Omental fat pad (tissue), 4 donors: ENCODE measurements at places on chromosomes 6 and 20. TPM values are rescaled to one million over a fixed set of nuclear protein-coding genes. Genes with fewer than 3 reads are reported as not detected.

Gene BTN1A1
- total RNA-seq, result not detected

Gene AURKA
- 3.9 TPM for total RNA-seq

Gene SLC17A9
- total RNA-seq, result 3.3 TPM

DNA sequence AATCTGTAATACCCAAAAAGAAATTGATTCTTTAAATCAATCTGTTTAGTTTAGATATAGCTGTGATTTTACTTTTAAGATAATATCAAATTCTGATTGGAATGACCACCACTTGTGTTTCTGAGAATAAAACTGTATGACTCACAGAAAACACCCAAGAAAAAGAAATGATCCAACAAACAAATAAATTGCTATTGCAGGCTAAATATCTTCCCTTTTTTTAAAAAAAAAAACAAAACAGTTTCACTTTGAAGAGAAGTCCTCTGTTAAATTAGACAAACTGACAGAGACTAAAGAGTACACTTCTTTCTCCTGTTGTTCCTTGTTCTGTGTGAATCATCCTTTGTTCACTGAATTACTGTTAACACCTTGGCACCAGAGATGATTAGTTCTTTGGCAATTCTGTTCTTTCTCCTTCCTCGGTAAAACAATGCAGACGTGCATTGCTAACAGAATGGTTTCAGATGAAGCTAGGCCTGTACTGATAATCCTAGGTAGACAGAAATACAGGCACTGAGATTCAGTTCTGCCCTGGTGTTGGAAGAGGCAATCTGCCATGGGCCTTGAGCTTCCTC lies 895.2 kb upstream of the CITED2 start:
- DNase-seq, result no peak

DNA sequence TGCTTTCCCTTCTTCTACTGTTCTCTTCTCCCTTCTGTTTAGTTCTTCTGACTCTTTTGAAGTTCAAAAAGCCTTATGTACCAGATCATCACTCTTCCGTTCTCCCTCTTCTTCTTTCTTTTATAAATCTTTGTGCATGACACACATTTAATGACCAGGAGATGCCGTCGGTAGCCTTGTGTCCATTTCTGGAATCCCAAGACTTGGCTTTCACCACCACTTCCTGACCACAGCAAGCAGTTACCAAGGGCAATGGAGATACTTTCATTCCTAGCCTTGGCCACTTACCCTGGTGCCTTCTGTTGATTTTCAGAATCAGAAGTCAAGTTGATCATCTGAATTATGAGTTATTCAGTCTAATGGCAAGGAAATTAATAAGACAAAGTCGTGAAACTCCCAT lies 268.5 kb upstream of the QKI start:
- DNase-seq, result no peak

DNA sequence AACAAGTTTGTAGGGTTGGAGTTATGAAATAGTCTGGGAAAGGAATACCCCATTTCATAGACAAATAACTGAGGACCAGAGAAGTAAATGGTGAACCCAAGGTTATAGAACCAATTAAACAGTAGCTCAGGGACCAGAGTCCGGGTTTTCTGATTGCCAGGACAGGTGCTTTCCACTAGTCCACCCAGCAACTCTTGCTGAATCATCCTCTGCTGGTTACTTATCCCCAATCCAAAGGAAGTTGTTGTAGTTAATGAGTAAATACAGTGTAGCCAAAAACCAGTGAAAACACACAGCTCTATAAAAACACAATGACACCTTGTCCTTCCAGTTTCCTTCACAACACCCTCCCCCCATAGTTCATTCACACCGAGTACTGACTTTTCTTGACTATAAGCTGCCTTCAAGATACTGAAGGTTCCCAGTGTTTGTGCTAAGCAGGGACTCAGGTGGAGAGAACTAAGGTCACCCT lies 766 bp upstream of the TINAG start:
- DNase-seq, result no peak

- no peak for DNase-seq
These were observed 100.2 kb upstream of the HMGN3 start for GRCh38 chr6:79334674-79335073.

DNA sequence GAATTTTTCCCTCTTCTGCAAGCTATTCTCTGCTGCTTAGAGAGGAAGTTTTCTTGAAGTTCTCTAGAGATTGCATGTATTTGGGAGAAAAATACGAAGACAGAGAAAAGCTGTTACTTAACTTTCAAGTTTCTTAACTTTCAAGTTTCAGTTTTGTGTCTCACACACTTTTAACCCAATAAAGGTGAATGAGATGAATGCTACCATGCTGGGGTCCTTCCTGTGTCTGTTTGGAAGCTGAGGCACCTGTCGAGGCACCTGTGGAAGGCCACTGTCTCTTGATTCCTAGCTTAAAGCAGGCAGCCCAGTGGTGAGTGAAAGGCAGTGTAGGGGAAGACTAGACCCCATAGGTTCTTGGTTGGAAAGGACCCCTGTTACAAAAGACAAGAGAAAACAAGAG lies 372.8 kb upstream of the JARID2 start:
- DNase-seq, result no peak
